Smooth muscle cell of the umbilical artery (primary cell): ENCODE measurements at places on chromosomes 2 and 18. TPM values are rescaled to one million over a fixed set of nuclear protein-coding genes. Genes with fewer than 3 reads are reported as not detected.

The FAM237A gene
- not detected in 2 replicates for total RNA-seq

The NRP2 gene
- total RNA-seq: 741 and 767 TPM in 2 replicates

The TSHZ1 gene
- total RNA-seq: 3.3 and 4.8 TPM in 2 replicates

The TCF23 gene
- not detected in 2 replicates for total RNA-seq

The CCL20 gene
- total RNA-seq: 0.92 and 3.0 TPM in 2 replicates

The CGREF1 gene
- 10.4 and 13.2 TPM in 2 replicates for total RNA-seq

The M1AP gene
- total RNA-seq: under 0.01 and 0.05 TPM in 2 replicates

The ATIC gene
- total RNA-seq: 37.7 and 53.5 TPM in 2 replicates

The LIPG gene
- total RNA-seq: 8.9 and 15.0 TPM in 2 replicates

The MC5R gene
- total RNA-seq: not detected in 2 replicates

The DSC1 gene
- 0.05 and 0.30 TPM in 2 replicates for total RNA-seq

The ARHGEF33 gene
- 0.14 and 1.2 TPM in 2 replicates for total RNA-seq

The CAB39 gene
- total RNA-seq: 63.8 and 81.5 TPM in 2 replicates

The CDH2 gene
- 523 and 677 TPM in 2 replicates for total RNA-seq

The ARHGAP15 gene
- not detected in 2 replicates for total RNA-seq

The MALL gene
- total RNA-seq: 0.30 and 1.2 TPM in 2 replicates

The KLHL29 gene
- 4.2 and 11.5 TPM in 2 replicates for total RNA-seq

The MOGAT1 gene
- total RNA-seq: not detected in 2 replicates

The ACKR3 gene
- 0.18 TPM in 1 of 2 replicates, not detected in the other for total RNA-seq

The MFSD6 gene
- 6.2 and 8.4 TPM in 2 replicates for total RNA-seq

The FTCDNL1 gene
- total RNA-seq: 1.5 and 1.8 TPM in 2 replicates

The PLCD4 gene
- total RNA-seq: 0.59 and 0.78 TPM in 2 replicates

The HOXD1 gene
- not detected in 2 replicates for total RNA-seq

The DDX18 gene
- total RNA-seq: 65.9 and 105 TPM in 2 replicates

The KDSR gene
- 33.0 and 43.6 TPM in 2 replicates for total RNA-seq
